ENCODE measurements at places on chromosomes 3 and 15.

DNA sequence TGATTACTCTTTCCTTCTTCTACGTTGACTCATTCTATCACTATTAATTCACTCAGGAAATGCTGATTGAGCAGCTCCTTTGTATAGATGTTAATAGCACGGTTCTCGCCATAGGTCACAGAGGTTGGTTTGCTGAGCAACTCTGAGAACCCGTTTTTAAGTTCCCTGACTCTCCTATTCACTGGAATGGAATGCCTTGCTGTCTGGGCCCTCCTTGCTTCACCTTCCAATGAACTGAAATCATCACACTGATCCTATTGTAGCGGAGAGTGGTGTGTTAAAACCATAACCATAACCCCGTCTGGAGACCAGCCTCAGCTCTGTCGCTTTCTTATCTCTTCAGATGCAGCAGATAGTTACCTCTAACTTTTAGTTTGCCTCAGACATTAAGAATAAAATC lies 323.6 kb downstream of the GABRB3 start:
- no peak for DNase-seq

GRCh38 chr15:76058714-76059319 lies 968 bp upstream of the TMEM266 start:
- DNase-seq = no peak

DNA sequence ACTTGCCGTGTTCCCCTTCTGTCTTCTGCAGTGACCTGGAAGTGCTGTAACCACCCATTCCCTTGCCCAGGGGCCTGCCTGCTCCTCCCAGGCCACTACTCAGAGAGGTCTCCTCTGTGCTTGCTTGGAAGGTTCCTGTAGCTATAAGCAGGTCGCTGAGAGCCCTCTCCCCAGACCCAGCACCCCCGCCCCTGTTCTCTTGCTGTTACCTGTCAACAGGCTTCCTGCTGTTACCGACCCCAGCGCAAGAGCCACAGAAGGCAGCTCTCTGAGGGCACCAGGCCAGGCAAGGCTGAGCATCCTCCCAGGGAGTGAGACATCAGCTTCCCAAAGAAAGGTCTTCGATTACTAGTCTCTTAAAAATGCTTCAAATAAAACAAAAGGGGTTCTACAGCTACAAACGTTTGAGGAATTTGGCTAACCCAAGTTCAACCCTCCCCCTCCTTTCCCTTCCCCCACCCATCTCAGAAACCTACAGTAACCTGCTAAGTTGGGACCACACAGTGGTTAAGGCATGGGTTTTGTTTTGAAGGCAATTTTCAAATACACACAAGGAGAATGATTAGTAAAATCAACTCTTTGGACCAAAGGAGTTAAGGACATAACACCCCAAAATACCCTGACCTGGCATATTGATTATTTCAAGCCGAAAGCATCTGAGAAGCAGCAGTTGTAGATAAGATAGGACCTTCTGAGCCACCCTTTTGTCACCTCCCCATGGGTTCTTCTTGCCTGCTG lies 74.9 kb upstream of the MFGE8 start:
- DNase-seq = no peak

GRCh38 chr15:71440489-71441110 lies 325.3 kb downstream of the THSD4 start:
- no peak for DNase-seq

GRCh38 chr3:62749657-62750056 lies 125.6 kb downstream of the CADPS start:
- DNase-seq = no peak

DNA sequence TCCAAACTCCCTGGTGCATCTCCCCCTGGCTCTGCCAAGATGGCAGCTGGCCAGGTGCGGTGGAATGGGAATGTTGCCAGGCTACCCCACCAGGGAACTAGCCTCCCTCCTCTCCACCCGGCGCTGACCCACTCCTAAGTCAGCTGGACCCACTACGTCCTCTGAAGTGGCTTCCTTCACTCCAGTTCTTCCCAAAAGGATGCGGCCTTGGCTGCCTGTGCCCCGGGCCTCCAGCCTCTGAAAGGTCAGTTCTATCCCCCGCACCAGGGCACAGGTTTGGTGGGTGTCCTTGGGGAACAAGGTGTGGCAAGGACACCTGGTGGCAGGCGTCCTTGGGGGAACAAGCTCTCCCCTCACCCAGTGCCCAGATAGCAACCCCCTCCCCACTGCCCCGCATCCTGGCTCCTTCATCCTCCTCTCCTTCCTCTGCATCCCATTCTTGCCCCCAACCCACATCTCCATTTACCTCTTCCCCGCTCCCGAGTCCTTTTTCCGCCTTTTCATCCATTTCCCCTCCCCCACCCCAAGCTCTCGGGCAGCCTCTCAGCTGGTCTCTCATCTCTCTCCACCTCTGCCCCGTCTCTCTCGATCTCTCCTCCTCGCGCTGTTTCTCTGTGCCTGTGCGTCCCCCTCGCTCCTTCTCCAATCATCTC lies 54.0 kb downstream of the LHFPL4 start:
- no peak for DNase-seq

DNA sequence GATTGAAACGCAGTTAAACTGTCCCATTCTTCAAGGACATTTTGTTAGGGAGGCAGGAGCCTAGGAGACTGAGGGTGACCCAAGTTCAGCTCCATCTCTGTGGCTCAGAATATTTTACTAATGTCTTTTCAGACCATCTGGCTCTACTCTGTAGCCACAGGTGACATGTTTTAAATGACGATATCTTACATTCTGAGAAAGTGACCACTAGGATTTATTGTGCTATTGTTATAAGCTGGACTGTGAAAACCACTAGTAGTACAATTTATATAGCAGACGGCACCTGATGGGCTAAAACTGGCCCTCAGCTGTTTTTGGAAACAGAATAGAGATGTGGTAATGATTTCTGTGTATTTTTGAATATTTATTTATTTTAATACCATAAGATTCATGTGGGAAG lies 55.5 kb downstream of the MCF2L2 start:
- DNase-seq = no peak

- DNase-seq = no peak
These were observed 466.3 kb downstream of the ZIC1 start for GRCh38 chr3:147875498-147875897.

DNA sequence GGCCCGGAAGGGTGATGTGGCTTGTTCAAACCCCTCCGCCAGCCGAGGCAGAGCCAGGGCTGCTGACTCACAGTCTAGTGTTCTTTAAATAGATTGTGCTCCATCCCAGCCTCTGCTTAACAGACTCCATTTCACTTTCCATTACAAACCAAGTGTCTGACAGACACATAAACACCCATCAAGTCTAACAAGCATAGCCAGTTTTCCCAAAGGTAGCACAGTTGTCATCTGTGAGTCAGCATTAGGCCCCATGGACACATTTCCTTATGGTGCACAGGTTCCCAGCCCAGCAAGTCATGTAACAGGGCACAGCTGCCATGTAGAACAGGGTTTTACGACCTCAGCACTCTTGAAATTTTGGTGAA lies 109.9 kb upstream of the RAP2B start:
- DNase-seq = no peak

GRCh38 chr3:113158171-113158570 lies 53.2 kb upstream of the BOC start:
- DNase-seq = no peak

DNA sequence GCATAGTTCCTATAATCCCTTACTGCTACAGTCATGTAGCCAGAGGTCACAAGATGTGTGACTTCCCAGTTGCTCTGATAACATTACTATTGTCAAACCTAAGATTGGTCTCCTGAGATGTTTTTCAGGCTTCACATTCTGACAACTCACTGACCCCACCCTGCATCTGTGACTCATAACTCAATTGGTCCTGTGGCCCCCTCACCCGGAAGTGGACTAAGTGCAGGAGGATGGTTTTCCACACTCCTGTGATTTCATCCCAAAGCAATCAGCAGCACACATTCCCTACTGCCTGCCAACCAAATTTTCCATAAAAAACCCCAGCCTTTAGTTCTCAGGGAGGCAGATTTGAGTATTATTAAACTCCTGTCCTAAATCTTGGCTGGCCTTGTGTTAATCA lies 564.9 kb upstream of the ZNF385D start:
- no peak for DNase-seq

GRCh38 chr3:66048051-66048395 lies 9.3 kb upstream of the MAGI1 start:
- DNase-seq = no peak

DNA sequence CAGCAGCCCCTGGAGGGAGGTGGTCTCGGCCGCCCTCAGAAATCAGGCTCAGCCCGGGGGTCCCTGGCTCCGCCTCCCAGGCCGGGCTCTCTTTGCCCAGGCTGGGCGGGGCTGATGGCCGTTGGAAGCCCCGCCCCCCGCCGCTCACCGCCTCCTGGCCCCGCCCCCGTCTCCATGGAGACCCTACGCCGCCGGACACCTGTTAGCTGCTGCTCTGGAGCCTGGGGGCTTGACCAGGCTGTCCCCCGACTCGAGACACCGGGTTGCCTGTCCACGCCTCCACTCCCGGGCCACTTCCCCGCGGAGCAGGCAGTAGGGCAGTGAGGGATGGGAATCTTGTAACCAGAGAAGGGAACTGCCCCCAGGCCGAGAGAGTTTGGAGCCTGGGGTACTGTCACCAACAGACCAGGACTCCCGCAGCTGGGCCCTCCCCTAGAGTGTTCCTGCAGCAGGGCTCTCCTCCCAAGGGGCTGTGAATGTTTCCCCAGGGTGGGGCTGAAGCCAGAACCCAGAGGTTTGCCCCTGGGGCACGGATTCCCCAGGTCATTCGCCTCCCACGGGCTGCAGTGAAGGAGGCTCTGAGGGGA lies 27.8 kb upstream of the RPL32 start:
- no peak for DNase-seq

GRCh38 chr3:45507820-45508317 lies 86.7 kb upstream of the LIMD1 start:
- peak; percentile 52 for DNase-seq

GRCh38 chr15:47964229-47964628 lies 156.6 kb upstream of the SLC24A5 start:
- DNase-seq = no peak

DNA sequence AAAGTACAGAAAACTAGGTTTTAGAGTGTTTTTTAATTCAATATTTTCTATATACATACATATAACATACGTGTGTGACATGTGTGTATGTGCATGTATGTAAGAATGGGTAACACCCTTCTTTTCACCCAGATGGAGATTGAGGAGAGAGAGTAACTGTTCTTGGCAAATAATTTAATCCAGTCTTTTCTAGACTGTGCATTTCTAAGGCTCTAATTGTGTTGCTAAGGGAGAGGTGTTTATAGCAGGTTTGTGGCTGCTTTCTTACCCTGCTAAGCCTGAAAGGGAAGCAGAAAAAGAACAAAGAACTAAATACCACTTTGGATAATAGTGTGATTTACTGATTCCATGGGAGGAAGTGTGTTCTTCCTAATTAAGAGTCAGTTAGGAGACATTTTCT lies 46.0 kb upstream of the ALDH1L1 start:
- DNase-seq = no peak

DNA sequence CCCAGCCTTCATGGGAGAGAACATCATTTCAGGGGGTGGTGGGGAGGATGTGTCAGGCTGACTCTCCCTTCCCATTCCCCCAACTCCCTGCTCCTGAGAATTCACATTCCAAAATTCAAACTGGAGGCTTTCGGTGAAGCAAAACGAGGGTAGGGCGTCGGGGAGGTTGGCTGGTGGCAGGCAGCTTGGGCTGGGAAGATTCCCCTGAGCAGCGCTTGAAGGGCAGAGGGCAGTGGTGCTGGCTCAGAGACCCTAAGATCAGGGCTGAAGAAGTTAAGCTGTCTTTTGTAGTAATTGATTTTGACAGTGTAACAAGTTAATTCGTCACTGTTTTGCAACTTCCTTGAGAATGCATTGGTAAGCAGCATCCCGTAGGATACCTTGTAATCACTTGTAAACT lies 187.8 kb downstream of the RAB11A start:
- DNase-seq = no peak

DNA sequence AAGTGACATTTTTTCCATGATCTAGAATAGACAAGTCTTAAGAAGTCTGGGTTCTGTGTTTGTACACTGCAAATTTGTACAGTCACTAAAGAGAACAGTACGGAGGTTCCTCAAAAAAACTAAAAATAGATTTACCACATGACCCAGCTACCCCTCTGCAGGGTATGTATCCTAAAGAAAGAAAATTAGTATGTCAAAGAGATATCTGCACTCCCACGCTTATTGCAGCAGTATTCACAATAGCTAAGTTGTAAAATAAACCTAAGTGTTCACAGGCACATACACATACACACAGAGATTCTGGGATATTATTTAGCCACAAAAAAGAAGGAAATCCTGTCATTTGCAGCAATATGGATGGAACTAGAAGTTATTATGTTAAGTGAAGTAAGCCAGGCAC lies 120.4 kb downstream of the ZIC1 start:
- DNase-seq = no peak

DNA sequence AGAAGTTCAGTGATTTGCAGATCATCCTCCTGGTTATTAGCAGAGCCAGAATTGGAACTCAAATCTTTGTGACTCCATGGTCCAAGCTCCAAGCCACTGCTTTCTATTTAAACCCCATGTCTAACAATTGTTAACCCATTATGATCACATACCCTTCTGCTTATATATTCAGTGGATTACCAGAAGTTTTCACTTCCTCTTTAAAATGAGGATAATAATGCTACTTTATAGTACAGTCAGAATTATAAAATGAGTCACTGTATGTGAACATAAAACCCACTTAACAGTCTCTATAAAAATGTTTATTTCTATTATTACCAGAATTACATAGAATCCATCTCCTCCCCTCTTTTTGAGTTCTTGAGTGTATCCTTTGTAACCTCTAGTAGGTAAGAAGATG lies 550.7 kb upstream of the DPPA4 start:
- no peak for DNase-seq

- no peak for DNase-seq
These were observed 562.7 kb downstream of the TUSC7 start for GRCh38 chr3:117272274-117272673.

DNA sequence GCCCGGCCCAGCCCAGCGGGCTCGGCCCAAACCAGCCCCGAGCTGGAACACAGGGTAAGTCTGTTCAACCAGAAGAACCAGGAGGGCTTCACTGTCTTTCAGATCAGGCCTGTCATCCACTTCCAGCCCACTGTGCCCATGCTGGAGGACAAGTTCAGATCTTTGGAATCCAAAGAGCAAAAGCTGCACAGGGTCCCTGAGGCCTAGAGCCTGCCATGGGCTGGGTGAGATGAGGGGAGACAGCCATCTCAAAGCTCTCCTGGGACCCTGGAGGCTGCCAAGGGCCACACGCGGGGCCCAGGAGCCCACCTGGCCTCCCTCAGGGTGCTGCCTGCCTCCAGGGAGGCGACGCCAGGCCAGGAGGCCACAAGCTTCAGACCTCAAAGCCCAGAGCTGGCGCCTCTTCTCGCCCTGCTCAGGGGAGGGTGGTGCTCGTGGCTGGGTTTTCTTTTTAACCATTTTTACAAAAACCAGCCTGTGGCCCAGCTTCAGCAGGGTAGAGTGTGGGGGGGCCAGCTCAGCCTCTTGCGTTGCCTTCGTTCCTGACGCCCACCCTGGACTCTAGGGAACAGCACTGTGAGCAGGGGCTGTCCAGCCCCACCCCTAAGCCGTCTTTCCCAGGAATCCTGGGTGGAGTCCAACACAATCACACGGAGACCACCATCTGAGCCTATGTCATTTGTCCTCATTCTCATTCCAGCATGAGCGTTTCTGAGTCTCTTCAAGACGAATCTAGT lies 107.0 kb downstream of the ETFA start:
- DNase-seq = no peak

GRCh38 chr3:170572665-170573253 lies 13.1 kb downstream of the SLC7A14 start:
- DNase-seq = no peak

Data from iPS DF 6.9 (cell line).